PC-3 (cell line): ENCODE measurements at places on chromosomes 3 and 15.

DNA sequence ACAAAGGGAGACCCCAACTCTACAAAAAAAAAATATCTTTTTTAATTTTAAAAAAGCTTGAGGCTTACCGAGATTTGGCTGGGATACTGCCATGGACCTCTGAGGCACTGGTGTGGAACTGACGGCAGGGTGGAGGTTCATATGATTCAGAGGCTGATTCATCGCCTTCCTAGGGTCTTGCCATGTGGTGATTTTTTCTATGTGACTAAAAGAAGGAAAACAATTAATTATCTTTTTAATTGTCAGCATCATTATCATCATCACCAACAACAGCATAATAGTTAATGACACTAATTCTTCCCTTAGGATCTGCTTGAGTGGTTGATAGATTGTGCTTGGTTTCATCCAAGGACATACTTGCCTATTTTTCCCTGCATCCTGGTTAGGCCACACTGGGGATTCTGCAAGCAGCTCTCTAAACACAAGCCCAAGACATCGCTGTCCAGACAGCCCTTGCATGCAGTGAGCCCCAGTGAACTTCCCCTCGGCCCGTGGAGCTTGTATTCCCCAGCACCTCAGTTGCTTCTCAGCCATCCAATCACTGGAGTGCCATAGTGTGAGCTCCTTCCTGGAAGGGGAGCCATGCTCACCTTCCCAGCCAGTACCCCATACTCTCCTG, 84.9 kb downstream of the WWTR1 start:
- peak; percentile 77 for DNase-seq

GRCh38 chr15:80992441-80992840, 2.8 kb upstream of the MESD start:
- no peak for DNase-seq

GRCh38 chr3:136544532-136544931, 207.6 kb downstream of the STAG1 start:
- DNase-seq, result no peak

DNA sequence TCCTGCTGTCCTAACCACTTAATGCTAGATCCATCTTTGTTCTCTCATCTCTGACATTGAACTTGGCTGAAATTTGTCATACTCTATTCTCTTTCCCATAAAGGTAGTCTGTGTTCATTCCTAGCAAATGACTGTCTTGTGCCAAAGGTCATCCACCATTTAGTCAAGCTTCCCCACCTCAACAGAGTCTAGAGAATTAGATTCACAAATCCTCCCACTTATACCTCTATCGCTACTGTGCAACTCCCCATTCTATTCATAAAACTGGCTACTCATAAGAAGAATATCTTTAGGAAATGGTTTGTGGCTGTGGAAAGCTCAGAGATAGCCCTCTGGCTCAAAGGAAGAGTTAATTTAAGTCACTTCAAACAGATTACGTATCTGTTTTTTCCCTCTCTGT, 59.7 kb upstream of the MBNL1 start:
- peak; percentile 54 for DNase-seq

GRCh38 chr3:39485547-39485946, 18.1 kb downstream of the MOBP start:
- no peak for DNase-seq

GRCh38 chr15:99495430-99496301, 70.1 kb upstream of the MEF2A start:
- DNase-seq, result no peak

DNA sequence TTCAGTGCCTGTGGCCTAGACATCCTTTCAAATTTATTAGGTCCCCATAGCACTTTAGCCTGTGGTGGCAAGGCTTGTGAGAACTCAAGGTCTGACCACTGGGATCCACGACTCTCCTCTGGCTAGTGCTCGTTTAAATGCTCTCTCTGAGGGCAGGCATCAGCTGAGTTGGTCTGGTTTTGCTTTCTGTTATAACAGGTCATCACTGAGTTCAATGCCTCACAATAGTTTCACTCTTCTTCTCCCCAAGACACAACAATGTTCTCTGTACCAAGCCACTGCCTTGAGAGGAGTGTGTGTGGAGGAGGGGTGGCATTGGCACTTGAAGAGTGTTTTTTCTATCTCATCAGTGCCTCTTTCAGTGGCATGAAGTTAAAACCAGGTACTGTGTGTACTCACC, 7.6 kb downstream of the OR5K4 start:
- DNase-seq, result no peak

DNA sequence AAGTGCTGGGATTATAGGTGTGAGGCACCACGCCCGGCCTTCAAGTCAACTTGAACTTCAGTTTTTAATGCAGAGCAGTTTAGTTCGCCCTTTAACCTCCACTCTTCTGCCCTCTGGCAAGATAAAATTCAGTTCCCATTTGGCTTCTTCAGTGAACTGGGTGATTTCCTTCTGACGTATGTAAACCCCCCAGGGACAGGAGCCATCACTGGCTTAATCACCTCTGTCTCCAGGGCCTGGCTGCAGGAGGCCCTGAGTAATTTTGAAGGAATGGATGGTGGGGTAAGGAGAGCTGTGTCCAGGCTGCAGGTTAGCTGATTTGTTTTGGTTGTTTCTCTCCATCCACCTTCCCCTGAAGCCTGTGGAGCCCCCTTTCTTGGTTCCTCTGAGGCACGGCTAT, 11.9 kb downstream of the MCM2 start:
- DNase-seq, result peak; percentile 15

- peak; percentile 14 for DNase-seq
These were observed 131.2 kb downstream of the CTNNB1 start for GRCh38 chr3:41330465-41330864.

DNA sequence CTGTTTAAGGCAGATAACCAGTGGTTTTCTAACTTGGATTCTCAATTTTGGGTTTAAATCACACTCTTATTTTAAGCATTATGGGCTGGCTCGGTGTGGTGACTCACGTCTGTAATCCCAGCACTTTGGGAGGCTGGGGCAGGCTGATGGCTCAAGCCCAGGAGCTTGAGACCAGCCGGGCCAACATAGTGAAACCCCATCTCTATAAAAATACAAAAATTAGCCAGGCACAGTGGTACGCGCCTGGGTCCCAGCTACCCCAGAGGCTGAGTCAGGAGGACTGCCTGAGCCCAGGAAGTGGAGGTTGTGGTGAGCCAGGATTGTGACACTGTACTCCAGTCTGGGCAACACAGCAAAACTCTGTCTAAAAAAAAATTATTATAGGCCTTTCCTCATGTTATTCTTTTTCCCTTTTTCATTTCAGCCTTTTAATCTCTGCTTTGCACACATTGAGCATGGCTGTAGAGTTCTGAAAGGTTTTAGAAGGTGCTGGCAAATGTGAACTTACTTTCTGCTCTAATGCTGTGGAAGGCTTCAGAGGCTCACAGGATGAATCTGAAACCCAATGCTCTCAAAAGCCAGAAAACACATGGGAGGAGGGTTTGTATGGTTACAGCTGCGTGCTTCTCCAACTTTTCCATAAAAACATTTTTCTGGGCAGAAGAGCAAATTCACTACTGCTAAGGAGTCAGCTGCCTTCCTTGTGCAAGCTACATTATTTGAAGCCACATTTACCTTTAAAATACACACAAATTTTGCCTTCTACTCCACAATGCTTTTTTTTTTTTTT, 32.5 kb downstream of the CHAC1 start:
- no peak for DNase-seq

DNA sequence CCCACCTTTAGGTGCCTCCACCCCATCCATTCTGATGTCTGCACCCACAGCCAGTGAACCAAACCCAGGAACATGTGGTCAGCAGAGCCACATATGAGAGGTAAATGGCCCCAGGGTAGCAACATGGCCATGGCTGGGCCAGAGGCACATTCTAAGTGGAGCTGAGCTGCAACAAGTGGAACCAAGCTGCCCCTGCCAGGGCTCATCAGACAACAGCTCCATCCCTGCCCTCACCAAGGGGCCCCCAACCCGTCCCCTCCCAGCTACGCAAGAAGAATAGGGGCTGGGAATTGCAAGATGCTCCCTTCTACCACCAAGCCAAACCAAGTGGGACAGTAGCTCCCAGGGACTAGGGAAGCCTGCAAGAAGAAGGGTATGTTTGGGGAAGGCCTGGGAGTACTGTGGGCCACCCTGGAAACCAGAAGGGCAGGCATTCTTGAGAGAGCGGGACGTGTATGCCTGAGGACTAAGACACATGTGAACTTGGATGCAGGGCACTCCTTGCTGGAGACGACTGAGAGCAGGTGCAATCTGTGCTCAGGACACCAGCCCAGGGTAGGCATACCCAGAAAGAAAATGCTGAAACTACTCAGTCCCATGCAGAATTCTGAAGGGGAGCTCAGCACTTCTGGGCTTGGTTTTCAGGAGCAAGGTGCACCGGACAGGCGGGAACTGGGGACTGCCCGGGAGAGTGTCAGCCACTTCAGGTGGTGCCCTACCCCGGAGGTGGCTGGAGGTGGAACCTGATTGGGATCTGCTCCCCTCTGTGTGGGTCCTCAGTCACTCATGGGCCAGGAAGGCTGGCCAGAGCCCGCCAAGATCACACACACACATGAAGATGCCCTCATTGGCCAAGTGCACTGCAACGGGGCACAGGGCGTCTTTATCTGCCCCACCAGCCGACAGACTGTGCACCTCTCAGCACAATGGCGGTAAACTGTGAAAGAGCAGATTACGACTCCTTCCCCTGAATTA, 9.5 kb downstream of the MYL3 start:
- no peak for DNase-seq

DNA sequence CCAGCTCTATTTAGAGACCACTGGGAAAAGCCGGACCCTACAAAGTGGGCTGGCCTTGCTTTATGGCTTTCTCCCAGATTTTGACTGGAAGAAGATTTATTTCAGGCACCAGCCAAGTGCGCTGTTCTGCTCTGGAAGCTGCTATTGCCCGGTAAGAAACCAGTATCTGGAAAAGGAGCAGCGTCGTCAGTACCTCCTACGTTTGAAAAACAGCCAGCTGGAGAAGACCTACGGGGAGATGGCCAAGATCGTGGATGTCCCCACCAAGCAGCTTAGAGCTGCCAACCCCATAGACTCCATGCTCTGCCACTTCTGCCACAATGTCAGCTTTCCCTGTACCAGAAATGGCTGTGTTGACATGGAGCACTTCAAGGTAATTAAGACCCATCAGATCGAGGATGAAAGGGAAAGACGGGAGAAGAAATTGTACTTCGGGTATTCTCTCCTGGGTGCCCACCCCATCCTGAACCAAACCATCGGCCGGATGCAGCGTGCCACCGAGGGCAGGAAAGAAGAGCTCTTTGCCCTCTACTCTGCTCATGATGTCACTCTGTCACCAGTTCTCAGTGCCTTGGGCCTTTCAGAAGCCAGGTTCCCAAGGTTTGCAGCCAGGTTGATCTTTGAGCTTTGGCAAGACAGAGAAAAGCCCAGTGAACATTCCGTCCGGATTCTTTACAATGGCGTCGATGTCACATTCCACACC, 60.9 kb downstream of the PXYLP1 start:
- DNase-seq, result no peak

DNA sequence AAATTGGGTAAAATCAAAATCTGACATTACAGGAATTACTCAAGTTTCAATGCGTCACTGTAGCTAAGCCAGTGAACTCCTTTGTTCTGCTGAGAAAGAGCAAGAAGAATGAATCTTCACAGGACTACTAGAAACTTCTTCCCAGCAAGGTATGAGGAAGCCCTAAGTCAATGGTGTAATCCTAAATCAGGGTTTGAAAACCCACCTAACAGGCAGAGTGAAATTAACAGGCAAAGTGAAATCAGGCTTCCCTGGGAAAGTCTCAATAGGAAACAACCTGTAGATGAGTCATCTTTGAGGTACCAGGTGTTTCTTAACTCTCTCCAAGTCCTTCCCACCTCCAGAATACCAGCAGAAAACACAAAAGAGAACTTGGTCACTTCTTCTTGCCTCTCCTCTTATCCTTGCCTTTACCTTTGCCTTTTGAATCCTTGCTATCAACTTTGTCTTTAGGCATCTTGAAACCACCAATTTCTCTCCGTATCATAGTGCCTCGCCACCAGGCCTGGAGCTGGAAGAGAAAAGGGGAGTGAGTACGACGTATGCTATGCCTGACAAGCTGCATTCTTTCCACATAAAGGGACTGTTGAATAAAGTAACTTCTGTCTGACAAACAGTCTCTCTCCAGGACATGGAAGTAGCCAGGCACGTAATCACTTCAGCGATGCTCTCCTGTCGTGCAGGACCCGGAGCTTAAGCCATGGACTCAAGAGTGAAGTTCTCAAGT, 60.6 kb upstream of the RPL35A start:
- peak; percentile 69 for DNase-seq

- DNase-seq, result no peak
These were observed 3.1 kb downstream of the PRRT3 start for GRCh38 chr3:9949115-9949514.

GRCh38 chr3:173397161-173398110, at the start of gene NLGN1:
Gene NLGN1 (plus strand): TSS chr3:173397744.
- peak; percentile 17 for DNase-seq

DNA sequence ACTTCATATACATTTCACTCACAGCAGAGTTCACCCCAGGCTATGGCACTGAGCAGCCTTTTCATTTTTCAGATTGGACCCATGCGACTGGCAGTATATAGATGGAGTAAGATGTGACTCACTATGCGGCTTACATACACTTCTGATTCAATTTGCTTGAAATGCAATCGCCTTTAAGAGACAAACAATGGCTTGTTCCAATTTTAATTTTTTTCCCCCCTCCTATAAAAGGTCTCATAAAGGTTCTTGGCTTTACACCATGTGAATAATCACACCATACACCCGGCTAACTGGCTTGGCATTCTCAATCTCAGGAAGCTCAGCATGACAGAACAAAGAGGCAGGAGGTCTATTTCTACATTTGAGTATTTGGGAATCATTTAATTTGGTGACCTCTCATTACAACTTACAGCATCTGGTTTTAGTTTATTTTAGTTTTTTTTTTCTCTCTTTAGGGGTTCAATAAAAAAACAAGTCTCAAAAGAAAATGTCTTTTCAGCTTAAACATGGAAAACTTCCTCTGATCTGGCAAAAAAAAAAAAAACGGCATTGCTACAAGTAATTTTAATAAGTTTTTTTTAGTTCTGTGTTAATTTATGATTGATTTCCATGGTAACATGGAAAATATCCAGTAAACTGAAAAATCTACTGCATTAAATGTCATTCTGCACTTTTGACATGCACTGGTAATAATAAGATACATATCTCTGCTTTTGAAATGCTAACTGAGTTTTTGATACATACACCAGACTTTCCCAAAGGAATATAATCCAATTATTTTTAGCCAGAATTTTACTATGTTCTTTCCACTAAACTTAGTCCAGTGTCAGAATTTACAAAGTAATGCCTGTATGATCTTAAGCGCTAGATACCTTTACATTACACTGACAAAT, 38.8 kb downstream of the GADL1 start:
- DNase-seq, result peak; percentile 68

- DNase-seq, result no peak
These were observed 22.2 kb downstream of the CCDC13 start for GRCh38 chr3:42750834-42751233.

GRCh38 chr15:73873889-73874511, 636 bp downstream of the TBC1D21 start:
- DNase-seq, result peak; percentile 89

DNA sequence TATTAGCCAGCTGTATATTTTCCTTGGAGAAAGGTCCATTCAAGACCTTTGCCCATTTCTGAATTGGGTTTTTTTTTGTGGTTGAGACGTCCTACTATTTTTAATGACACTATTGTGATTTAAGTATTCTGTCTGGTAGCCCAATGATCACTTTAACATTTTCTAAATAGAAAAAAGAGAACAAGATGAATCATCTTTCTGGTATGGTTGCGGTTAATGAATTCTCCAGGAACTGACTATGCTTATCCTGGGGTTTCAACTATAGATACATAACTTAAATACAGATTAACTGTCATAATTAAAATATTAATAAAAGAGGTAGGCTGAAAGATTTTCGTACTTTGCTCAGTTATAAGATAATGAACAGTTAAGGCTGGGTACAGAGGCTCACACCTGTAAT, 51.9 kb downstream of the PBRM1 start:
- no peak for DNase-seq

GRCh38 chr3:62636235-62636826, 238.9 kb downstream of the CADPS start:
- no peak for DNase-seq
